ENCODE measurements at places on chromosomes 7 and 10.

- no peak for DNase-seq
These were observed 53.7 kb downstream of the HIBADH start for GRCh38 chr7:27608776-27609495.

- no peak for DNase-seq
These were observed 98.4 kb upstream of the FRMD4A start for GRCh38 chr10:14429043-14429700.

DNA sequence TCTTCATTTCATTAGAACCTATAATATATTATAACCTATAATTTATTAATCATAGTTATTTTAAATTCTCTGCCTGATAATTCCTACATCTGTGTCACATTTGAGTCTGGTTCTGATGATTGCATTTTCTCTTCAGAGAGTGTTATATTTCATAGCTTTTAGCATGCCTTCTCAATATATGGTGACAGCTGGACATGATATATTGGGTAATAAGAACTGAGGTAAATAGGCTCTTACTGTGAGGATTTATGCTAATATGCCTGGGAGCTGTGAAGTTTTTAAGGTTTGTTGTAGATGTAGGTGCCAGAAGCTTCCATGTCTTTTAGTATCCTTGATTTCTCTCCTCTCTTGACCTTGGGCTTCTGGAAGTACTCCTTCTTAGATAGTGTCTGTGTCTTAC, 325.9 kb upstream of the SEMA3D start:
- no peak for DNase-seq

DNA sequence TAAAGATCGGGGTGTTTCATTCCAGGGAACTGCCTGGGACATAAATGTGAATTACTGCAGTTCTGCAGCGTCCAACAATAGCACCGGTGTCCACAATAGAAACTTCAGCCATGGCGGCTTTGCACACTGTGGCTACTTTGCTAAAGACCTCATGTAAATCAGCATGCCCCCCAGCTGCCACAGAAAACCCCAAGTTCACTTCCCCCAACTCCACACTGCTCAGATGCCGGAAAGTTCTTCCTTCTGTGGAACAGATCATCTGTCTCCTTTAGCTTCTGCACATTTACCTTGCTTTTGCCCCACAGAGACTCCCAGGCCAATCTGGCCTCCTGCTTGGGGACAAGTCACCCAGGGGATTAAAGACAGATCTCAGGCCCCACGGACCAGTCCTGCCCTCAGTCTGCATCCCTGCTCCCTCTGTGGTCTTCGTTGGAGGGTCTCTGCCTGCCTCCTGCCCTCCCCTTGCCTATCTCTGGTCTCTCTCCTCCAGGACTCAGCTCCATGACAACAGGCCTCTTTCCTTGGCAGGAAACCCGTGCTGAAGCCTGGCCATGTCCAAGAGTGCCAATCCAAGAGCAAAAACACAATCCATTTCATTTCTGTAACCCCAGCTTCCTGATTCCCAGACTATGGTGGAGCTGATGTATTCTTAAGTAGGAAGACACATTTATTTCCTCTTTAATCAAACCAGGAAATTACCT, 403.2 kb downstream of the RPS24 start:
- DNase-seq, result no peak

GRCh38 chr7:7201578-7202374, 19.4 kb downstream of the C1GALT1 start:
- no peak for DNase-seq

- no peak for DNase-seq
These were observed 15.4 kb upstream of the VDAC2 start for GRCh38 chr10:75195035-75195763.

DNA sequence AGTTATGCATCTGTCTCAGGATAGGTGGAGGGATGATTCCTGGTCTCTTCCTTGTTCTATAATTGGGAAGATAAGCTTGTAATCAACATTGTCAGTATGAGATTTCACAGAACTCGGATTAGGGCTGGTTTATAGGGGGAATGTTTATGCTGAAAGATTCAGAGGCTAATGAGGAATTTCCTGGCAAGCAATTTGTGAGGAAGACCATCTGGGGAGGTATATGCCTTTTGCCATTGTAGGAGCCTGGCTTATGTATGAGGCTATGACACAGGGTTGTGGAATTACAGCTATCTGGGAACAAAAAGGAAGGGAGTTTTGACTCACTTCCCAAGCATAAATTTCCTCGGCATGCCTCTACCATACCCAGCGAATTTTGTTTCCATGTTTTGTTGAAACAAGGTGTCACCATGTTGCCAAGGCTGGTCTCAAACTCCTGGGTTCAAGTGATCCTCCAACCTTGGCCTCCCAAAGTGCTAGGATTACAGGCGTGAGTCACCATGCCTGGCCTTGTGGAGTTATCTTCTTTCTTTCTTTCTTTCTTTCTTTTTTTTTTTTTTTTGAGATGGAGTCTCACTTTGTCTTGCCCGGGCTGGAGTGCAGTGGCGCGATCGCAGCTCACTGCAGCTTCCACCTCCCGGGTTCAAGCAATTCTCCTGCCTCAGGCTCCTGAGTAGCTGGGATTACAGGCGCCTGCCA, 1.6 kb upstream of the COPS6 start:
- DNase-seq, result no peak

- DNase-seq, result no peak
These were observed 10.8 kb downstream of the NEURL1 start for GRCh38 chr10:103504181-103504783.

DNA sequence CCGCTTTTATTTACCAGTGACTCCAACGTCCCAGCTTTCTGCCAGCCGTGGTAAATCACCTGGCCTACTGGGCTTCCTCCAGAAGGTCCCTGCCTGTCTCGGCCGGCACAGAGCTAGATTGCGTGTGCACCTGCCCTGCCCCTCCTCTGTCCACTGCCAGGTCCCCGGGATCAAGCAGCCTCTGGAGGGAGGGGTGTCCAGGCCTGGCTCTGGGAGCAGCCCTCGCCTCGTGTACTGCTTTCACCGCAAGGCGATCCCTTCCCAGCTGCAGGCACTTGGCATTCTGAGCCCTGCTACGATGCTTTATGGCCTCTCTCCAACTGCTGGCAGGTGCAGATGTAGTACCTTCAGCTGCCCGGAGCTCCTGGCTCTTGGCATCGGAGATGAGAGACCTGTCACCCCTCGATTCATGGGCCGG, 7.4 kb downstream of the SLC29A3 start:
- DNase-seq, result no peak

DNA sequence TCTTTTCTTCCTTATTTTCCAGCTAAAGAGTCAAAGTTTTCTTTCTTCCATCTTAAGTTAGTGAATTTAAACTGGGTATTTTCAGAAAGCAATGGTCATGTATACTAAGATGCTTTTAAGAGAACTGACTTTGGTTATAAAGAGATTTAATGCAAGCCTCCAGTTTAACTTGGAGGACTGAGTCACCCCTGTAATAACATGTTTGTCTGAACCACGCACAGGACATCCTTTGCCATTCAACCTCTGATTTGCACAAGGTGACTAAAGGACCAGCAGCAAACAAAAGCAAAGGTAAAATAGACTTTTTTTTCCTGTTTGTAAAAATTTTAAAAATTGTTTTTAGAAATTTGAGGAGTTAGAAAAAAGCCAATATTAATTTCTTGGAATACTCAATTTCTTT, 2.9 kb downstream of the HYAL4 start:
- DNase-seq, result no peak

DNA sequence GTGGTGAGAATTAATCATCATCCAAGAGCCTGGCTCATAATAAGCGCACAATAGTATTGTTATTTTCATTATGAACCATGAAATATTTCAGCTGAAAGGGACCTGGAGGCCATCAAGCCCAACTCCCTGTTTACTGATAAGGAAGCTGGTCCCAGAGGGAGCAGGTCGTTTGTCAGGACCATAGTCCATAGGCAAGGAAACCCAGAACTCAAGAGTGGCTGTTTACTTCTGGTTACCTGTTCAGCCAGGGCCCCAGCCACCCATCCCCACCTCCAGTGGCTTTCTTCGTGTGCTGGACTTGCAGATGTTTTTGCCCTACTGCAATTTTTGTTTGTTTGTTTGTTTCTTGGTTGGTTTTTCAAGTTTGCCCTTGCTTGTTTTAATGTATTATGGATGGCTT, 152.0 kb downstream of the TPST1 start:
- no peak for DNase-seq

GRCh38 chr7:113892818-113893217, 26.0 kb downstream of the PPP1R3A start:
- DNase-seq, result no peak

GRCh38 chr7:20229646-20230500, 12.7 kb upstream of the MACC1 start:
- no peak for DNase-seq

DNA sequence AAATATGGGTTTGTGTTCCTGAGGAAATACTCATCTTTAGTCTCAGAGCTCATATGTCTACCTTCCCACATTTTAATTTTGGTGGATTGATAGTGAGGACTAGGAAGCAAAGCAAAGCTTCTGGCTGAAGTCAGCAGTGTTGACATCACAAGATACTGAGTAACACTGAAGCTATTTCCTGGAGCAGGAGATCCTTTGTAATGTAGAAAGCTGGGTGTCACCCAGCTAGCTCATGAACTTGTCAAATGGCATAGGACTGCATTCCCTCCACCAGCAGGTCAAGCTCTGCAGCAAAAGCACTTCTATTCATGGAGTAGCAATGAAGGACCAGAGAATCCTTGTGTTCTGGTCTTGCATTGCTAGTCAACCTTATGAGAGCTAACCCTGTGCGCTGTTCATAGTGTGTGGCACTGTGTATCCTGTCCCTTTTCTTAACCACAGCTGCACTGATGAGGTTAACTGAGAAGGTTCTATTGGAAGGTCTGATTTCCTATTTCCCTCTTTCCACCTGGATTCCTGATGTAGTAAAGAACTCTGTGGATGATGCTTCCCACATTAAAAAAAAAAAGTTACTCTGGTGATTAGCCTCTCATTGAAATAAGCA, 94.8 kb upstream of the ZNF804B start:
- no peak for DNase-seq

DNA sequence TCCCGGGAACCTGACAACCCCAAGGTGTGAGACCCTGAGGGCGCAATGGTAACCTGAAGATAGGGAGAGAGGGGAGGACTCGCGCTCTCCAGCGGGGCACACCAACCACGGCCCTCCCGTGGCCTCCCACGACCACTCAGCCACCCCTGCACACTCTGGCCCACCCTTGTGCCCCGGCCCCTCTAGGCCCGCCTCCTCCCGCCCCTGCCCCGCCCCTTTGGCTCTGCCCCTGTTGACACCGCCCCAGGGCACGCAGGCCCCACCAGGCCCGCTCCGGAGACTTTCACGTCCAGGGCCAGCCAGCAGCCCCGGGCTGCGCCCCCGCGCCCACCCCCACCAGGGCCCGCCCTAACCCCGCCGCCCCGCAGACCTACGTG, 10.9 kb downstream of the ATG9B start:
- DNase-seq, result no peak

- DNase-seq, result no peak
These were observed 18.4 kb downstream of the IFT22 start for GRCh38 chr7:101303102-101303701.

DNA sequence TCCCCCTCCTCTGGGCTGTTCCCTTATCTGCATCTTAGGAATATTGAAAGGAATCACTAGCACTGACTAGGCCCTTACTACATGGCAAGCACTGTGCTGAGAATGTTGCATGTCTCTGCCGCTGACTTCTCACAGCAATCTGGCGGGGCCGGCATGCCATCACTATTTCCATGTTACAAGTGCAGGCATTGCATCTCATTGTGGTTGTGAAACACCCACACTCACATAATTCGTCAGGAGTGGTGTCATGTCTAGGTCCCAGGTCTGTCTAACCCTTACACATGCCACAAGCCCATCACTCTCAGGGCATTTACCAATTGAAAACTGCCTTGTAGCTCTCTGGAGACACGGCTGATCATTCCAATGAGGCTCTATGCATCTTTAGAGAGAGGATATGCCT, 8.5 kb upstream of the IL2RA start:
- no peak for DNase-seq

DNA sequence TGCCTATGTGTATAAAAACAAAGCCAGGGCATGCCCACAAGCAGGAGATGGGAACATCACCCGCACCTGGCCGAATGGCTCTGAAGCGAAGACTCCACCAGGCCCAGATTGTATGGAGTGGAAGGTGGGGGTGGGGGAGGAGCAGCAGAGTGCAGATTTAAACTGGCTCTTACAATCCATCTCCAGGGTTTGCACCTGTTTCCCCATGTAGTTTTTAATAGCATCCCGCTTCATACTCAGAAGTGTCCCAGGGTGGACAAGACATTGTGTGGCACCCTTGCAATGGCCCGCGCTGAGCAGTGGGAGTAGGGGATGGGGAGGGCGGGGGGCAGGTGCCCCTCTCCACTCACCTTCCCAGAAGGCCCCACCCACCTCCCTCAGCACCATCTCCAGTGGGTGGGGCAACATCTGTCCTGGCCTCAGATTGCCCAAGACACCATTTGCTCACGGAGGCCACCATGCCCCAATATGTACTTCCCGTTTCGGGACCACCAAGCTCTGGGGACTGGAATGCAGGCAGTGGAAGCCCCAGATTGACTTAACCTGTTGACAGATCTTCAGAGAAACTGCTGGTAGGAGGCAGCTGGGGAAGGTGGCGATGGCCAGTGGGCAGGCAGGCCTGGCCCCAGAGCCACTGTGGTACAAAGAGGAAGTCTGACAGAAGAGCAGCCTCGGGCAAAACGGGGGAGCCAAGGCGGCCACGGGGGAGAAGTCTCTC, 23.0 kb downstream of the VSIR start:
- no peak for DNase-seq

DNA sequence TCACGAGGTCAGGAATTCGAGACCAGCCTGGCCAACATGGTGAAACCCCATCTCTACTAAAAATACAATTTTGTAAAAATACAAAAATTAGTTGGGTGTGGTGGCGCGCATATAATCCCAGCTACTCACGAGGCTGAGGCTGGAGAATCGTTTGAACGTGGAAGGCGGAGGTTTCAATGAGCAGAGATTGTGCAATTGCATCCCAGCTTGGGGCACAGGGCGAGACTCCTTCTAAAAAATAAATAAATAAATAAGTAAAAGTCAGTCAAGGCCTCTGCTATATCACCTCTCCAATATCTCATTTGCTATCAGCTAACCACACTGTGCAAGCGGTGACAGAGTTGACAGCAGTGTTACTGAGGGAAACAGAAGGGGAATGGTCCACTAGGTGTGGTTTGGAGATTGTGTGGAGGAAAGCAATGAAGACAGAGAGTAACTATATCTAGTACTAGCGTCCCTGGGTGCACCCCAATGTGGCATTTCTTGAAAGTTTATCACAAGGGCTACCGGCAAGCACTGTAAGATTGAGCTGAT, 20.9 kb upstream of the NFE2L3 start:
- DNase-seq, result no peak

DNA sequence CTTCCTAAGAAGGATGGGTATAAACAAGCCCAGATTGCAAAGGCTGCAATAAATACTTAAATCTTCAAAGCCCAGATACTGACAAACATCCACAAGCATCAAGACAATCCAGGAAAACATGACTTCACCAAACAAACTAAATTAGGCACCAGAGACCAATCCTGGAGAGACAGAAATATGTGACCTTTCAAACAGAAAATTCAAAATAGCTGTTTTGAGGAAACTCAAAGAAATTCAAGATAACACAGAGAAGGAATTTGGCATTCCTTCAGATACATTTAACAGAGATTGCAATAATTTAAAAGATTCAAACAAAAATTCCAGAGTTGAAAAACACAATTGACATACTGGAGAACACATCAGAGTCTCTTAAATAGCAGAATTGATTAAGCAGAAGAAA, 23.0 kb downstream of the GSDME start:
- no peak for DNase-seq

Data from stimulated activated CD4-positive, alpha-beta T cell treated with anti-CD3 and anti-CD28 coated beads, Interleukin-1b, Interleukin-23, amount 100 ng/mL, for 1 hour (primary cell).